ENCODE measurements at places on chromosomes 16 and 17.

DNA sequence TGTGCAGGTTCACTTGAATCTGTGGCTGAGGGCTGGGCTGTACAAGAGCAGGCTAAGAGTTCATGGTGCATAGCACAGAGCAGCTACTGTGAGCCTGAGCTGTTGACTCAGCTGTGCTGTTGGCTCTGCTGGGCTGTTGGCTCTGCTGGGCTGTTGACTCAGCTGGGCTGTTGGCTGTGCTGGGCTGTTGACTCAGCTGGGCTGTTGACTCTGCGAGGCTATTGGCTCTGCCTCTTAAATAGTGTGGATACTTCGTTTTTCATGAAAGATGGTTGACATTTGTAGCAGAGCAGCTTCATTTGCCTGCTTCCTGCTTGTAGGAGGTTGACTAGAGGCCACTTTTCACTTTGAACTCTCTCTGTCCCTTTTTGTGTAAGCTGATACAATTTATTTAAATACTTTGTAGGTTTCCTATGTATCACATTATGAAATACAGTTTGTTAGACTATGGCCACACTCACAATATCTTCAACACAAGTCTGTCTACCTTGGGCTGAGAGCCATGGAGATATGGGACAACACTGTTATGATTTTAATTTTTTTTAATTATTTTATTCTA, 40.3 kb upstream of the CCNF start:
- no peak for DNase-seq

GRCh38 chr17:44892250-44892649, 7.0 kb downstream of the EFTUD2 start:
- no peak for DNase-seq

DNA sequence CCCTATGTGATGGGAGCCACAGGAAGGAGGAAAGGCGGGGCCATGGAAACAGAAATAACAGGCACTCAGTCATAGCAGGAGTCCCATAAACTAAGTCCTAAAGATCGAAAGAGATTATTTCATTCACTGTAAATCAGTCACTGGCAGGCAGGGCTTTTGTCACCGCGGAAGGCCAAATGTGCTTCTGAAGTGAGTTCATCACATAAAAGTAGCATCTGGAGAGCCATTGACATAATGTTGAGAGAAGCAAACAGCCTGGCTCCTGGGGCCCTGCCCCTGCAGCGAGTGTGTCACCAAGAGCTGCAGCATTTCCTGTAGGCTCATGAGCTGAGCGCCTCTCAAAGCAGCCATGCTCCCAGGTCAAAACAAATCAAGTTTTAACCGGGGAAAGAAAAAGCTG, 476.2 kb downstream of the HAPSTR1 start:
- no peak for DNase-seq

DNA sequence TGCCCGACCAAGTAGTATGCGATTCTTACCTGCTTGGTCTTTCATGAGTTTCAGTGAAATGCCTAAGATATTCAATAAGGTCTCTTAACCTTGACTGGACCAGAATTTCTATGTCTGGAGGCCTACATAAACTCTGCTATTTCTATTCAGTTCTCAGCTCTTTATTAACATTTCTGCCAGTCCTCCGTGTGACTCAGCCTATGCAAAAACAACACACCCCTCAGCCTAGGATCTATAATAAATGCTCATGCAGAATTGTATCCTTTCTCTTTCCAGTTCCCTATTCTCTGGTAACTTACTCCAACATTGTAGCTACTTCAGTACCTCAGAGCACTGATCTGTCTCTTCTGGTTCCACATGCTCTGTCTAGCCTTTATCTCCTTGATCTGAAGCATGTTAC, 1507.4 kb downstream of the CDH11 start:
- no peak for DNase-seq

DNA sequence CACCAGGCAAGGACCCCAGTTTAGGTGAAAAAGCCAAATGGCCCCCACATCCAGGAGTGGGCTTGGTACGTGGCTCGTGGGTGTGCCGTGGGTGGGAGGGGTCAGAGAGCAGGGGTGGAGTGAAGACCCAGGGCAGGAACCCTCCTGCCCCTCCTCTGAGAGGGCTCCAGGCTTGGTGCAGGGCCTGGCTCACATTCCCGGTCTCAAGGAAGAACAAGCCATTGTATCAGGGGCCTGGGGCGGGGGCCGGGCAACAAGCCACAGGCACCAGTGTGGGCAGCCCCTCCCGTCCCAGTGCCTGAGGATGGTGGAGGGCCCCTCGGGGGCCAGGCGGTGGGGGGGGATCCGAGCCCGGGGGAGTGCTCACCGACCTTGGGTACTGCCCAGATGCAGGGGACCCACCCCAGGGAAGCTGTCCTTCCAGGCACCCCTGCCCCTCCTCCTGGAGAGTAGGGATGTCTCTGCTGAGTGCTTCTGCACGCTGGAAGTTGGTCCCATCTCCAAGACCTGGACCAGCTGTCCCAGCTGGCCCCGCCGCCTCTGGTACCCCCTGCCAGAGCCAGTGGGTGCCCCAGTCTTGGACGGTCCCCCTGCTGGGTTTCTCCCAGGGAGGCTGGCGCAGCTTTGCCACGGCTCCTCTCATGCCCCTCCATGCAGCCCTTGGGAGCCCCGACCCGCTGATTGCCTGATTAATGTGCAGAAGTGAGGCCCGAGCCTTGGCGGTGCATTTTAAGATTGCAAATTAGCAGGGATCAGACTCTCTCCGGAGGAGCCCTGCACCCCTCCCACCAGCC, 83.7 kb downstream of the RTN4RL1 start:
- no peak for DNase-seq

DNA sequence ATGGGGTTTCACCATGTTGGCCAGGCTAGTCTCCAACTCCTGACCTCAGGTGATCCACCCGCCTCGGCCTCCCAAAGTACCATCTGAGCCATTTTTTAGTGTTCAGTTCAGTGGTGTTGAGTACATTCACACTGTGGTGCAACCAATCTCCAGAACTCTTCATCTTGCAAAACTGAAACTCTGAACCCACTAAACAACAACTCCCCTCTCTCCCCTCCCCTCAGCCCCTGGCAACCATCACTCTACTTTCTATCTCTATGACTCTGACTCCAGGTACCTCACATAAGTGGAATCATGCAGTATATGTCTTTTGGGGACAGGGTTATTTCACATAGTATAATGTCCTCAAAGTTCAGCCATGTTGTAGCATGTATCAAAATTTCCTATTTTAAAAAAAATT, 18.7 kb upstream of the MAPK3 start:
- DNase-seq: no peak

DNA sequence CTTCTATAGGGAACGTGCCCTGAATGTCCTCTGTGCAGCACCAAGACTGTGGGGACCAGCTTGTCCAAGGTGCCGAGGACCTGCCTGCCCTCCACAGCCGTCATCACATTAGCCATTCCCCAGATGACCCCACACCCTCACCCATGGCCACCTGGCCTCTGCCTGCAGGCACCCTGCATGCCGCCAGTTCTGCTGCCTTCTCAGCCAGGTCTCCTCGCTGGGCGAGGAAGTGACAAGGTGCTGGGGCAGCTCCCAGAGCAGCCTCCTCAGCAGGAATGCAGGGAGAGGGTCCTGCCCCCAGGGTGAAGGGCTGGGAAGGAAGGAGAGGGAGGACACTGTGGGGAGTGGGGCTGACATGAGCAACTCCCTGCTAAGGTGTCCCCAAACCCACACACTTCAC, 18.6 kb upstream of the C16orf78 start:
- DNase-seq: no peak

- no peak for DNase-seq
Observed at GRCh38 chr16:2085669-2086068, 37.9 kb downstream of the TSC2 start.

GRCh38 chr17:31535581-31535981, 144.1 kb downstream of the RAB11FIP4 start:
- DNase-seq: no peak

DNA sequence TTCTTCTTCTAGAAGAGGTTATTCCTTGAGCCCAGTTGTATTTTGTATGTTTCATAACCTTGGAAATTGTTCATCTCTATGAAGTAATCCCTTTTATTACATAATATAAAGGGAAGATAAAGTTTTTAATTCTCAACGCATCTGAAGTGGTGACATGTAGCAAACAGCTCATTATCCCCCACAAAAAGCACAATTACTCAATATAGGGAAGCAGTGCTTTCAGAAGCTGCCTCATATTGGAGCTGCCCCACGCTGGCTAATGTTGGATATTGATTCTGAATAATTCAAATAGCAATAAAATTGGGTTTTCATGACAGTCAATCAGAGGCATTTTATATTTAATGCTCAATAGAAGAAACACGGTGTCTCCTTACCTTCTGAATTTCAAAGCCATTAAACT, 604.3 kb upstream of the RBFOX1 start:
- no peak for DNase-seq

DNA sequence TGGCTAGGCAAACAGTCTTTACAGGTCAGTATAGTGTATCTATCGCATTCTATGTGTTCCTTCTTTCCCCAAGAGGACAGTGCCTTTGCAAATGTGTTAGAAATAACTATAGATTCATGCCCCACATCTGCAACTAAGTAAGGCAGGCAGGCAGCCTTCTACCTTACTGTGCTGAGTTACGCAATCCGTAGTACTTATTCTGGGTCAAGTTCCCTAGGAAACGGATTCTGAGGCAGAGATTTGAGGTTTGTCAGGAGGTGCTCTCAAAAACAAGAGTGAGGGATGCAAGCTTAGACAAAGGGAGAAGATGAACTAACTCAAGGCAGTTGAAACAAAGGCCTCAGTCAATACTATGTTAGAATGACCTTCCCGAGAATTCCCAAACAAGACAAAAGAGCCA, 12.7 kb upstream of the ANKFY1 start:
- no peak for DNase-seq

DNA sequence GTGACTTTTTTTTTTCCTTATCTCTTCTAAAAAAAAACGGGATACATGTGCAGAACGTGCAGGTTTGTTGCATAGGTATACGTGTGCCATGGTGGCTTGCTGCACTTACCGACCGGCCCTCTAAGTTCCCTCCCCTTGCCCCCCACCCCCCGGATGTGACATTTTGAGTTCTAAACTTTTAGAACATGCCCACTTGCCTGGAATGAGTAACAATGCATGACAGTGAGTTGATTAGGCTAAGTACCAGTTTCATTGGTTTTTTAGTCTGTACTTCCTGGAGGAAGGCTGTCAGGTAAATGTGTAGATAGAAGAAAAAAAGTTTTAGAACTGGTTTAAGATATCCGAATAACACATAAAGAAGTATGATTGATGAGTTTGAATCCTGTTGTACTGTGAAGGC, 4.0 kb downstream of the BPTF start:
- no peak for DNase-seq

DNA sequence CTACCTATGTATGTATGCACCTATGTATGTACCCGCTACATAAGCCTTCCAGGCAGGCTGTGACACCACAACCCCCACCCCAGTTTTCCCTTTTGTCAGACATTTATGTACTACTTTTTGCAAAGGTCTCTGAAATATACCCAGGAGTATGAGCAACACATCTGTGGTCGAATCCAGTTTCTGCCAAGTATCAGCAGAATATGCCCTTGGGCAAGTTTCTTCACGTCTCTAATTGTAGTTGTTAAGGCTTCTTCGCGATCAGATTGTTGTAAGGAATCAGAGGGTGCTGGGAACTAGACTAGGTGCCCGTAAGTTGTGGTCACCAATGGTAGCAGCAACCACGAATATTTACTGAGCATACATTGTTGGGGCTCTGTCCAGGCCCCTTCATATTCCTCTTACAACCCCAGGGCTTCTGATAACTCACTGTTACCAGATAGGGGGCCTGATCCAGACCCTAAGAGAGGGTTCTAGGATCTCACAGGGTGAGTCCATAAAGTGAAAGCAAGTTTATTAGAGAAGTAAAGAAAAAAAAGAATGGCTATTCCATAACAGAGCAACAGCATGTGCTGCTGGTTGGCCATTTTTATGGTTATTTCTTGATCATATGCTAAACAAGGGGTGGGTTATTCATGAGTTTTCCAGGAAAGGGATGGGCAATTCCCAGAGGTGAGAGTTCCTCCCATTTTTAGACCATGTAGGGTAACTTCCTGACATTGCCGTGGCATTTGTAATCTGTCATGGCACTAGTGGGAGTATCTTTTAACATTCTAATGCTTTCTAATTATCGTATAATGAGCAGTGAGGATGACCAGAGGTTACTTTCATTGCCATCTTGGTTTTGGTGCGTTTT, 16.6 kb downstream of the NUDT7 start:
- no peak for DNase-seq

Data from AG04449 (cell line).